HCEC 1CT (cell line): ENCODE measurements at places on chromosomes 16 and 17.
A peak's percentile ranks its signal among the peaks of the same experiment; 100 is the strongest.

DNA sequence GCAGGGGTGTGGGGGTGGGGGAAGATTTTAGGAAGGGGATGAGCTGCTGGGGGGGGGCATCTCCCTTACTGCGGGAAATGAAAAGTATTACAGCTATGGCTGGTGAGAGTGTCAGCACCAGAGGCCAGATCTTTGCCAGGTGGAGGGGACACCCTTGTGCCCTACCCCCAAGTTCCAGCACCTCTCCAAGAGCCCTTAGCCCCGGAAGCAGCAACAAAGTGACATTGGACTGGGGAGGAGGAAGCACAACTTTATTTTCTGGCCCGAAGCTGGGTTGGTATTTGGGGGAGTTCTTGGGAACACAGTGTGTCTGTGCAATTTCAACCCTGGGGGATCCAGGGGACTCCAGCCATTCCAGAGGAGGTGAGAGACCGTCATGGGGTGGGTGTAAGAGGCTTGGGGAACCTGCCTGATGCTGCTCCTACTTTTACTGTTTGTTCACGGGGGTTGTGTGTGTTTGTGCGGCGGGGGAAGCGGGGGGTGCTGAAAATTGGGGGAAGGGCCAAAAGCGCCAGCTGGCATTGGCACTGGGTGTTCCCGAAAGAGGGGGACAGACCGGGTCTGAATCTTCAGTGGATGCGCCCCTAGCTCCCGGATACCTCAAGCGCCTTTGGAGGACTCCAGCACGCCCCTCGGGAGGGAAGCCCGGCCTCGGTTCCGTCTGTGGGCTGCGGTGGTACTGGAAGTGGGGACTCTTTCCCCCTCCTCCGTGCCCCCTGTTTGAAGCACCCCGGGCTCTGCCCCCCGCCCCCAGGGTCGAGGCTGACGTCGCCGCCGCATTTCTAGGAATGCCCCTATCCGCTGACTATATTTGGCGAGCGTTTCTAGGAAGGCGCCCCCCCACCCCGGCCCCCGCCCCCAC is 230.3 kb downstream of the MRTFB start:
- peak; percentile 35 for DNase-seq

GRCh38 chr16:71205482-71206131 is 24.9 kb downstream of the HYDIN start:
- no peak for DNase-seq

DNA sequence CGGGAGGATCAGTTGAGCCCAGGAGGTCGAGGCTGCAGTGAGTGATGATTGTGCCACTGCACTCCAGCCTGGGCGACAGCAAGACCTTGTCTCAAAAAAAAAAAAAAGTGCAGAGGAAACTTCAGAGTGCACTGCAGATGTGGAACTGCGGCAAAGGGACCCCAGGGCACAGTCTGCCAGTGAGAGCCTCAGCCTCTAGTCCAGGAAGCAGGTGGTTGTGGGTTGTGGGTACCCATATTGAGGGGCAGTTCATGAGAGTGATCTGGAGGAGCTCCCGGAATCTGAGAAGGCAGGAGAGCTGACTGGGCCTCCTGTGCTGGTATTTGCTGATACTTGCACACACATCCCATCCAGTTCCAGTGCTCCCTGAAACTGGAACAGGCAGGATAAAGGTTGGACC is 13.1 kb downstream of the FOXN1 start:
- DNase-seq = no peak

- DNase-seq = no peak
These were observed 8.6 kb upstream of the CCL2 start for GRCh38 chr17:34246446-34246845.

GRCh38 chr17:16944334-16945135 is 27.4 kb downstream of the TNFRSF13B start:
- no peak for DNase-seq

DNA sequence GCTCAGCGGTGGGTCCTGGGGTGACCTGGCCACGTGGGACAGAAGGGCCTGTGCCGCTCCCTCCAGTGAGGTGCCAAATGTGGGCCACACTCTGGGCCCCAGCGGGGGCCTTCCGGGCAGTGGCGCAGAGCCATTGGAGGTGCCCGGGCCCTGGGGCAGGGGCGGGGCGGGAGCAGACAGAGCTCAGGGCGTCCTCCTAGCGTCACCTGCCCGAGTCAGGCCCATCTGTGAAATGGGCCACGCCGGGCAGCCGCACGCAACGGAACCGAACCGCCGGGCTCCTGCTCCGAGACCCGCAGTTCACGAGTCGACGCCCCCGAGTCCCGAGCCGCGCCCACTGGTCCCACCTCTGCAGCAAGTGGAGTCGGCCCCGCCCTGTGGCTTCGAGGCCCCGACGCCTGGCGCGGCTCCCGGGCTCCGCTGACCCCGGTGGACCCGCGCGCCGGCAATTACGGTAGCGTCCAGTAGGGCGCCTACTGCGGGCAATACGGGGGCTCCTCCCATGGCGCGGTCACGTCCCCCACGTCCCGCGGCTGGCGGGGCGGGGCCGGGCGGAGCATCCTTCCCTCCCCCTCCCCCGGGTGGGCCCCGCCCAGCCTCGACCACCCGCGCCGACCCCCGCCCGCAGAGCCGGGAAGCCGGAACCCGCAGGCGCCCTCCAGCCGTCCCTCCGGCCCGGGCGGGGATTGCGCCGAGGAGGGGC is 1.9 kb downstream of the SLC16A3 start:
- DNase-seq = peak; percentile 92

DNA sequence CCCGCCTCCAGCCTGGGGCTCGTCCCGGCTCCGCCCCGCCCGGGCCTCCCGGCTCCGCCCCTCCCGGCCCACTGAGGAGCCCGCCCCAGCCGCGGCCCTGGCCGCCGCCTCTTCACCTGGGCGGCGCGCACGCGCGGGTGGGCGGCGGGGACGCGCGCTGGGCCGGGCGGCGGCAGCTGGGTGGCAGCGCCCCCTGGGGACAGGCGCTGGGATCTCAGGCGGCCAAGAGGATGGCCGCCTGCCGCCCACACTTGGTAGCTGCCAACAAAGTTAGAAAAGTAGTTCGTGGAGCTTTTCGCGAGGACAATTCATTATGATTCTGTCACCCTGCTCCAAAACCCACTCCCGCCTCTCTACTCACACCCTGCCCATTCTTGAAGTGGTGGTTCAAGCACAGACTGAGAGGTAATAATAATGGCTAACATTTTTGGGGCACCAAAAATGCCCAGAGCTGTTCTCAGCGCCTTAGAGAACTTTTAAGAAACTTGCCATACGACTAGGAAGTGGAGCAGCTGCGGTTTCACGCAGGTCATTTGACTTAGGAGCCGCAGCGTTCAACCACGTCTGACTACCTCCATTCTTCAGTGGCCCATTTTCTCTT is 340 bp upstream of the MYO1D start:
- peak; percentile 83 for DNase-seq

DNA sequence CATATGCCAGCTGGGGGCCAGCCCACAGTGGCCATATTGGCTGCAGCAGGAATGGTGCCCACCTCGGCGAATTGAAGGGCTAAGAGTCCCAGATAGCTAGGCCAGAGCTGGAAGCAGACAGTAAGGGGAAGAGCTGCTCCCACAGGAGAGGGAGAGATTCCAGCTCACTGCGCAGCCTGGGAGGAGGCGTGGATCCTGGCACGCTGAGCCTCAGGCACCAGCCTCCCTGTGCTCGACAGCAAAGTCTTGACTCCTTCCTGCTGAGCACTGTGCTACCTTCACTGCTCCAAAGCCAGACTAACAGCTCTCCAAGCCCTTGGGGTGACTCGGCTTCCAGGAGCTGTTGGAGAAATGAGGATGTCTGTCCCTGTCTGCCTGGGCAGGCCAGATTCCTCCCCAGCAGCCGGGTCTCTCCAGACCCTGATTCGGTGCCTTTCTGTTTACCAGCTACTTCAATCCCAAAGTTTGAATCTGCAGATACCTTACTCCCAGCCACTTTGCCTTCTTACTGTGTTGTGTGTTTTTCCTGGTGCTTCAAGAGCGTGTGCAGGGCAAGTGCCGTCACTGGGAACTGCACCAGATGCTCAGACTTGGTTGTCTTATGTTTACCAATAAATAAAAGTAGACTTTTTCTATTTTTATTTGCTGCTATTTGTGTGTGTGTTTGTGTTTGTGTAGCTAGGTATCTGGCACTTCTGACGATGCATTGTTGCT is 9.1 kb downstream of the CBX2 start:
- DNase-seq = no peak

DNA sequence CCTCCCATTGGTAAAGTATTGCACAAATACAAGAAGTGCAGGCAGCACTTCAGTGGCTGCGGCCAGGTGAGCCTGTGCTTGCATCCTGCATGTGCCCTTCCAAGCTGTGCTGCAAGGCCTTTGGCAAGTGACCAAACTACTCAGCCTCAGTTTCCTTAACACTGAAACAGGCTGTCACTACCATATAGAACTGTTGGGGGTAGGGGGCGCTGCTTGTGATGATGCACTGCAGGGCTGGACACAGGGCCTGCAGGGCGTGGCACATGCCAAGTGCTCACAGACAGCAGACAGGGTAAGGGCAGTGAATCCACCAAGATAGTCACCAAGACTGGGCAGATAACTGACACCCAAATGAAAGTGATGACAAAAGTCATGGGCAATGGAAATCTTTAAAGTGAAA is 65.6 kb upstream of the SREBF1 start:
- no peak for DNase-seq

GRCh38 chr17:39643271-39643670 is 6.3 kb downstream of the STARD3 start:
- no peak for DNase-seq

- no peak for DNase-seq
These were observed 13.2 kb downstream of the AANAT start for GRCh38 chr17:76480632-76481031.

- DNase-seq = no peak
These were observed 438.7 kb downstream of the KIF2B start for GRCh38 chr17:54261465-54261864.

DNA sequence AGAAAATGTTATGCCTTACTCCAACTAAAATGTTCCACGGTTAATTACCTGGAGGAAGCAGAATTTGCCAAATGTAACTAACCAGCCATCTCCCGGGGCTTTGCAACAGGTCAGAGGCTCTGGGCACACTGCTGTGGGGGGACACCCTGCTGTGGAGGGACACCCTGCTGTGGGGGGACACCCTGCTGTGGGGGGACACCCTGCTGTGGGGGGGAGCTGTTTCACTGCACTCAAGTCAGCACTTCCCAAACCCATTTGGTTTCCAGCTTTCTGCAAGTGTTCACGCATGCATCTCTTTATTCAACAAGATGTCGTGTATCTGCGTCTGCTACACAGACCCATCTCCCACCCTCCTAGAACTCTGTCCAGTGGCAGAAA is 239.5 kb downstream of the C16orf95 start:
- no peak for DNase-seq

DNA sequence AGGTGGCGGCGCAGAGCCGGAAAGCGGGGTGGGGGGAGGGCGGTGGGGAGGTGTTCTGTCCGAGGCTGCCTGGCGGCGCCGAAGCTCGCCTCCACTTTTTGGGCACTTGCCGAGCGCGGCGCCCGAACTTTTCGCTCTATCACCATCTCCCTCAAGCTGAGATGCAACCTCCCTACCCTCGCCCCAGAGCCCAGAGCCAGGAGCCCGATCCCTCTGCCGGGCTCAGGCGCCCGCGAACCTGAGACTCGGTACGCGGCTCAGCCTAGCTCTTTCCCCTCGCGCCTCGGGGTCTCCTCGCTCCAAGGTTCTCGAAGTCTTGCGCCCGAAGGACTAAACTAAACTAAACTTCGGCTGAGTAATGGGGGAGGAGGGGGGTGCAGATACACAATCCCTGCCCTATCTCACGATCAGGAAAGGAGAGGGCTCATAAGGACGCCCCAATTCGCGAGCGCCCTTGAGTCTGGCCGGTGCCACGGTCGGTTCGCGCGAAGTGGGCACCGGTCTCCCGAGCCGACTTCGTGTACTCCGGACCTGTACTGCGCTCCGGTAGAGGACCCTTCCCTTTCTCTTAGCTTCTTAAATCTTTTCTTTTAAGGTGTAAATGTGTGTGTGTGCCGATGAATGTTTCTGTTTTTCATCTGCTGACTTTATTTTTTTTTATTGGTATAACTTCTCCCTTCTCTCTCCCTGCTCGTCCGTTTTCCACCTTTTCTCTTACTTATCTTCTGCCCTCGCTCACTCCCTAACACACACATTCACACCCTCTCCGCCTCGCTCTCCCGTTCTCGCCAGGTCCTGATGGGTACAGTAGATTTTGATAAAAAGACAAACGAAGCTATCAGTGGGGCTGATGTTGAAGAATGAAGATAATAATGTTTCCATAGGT is 1.9 kb upstream of the SALL1 start:
- DNase-seq = no peak

GRCh38 chr16:86002178-86002900 is 103.4 kb downstream of the IRF8 start:
- DNase-seq = no peak

GRCh38 chr16:24838554-24839266 is 7.1 kb upstream of the SLC5A11 start:
- DNase-seq = peak; percentile 44

- peak; percentile 46 for DNase-seq
These were observed 9.1 kb downstream of the TNFRSF13B start for GRCh38 chr17:16962804-16963203.

GRCh38 chr17:81037798-81038733 is 3.1 kb downstream of the BAIAP2 start:
- DNase-seq = no peak

DNA sequence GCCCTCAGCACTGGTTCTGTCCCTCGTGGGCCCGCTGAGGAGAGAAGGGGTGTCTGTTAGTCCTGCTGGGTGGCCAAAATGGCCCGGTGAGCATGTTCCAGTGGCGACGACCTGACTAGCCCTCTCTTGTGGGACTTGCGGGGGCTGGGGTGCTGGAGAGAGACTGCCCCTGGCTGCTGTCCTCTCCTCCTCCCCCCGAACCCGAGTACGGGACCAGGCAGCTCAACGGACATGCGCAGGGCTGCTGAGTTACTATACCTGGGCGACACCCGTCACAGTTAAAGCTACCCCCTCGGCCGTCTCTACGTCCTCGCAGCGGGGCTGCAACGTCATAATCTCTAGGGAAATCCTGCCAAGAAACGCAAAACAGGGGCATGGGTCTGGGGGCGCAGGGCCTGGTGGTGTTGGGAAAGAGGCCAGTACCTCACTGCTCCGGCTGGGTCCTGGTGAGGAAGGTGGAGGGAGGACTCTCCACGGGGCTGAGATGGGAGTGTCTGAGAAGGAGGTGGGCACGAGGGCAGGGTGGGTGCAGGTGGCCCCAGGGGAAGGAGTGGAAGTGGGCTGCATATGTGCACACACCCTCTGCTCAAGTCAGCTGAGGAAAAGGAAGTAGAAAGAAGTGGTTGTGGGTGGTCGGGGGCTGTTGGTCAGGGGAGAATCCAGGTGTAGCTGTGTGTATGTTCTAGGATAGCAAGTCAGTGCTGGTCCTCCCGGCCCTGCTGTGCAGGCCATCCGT is 13.4 kb downstream of the FLOT2 start:
- no peak for DNase-seq

DNA sequence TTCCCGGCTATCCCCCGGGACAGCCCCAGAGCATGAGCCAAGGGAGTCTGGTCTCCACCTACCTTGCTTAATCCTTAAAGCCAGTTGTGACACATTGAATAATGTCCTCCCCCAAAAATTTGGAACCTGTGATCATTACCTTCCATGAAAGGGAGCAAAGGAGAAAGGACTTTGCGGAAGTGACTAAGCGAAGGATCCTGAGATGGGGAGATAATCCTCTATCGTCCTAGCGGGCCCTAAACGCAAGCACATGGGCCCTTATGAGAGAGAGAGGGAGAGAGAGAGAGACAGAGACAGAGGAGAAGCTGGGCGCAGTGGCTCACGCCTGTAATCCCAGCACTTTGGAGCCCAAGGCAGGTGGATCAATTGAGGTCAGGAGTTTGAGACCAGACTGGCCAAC is 9.5 kb downstream of the SPPL2C start:
- no peak for DNase-seq

GRCh38 chr17:57860414-57860999 is 10.7 kb upstream of the MRPS23 start:
- DNase-seq = no peak
